ENCODE measurements at places on chromosomes 2 and 18. TPM values are rescaled to one million over a fixed set of nuclear protein-coding genes. Genes with fewer than 3 reads are reported as not detected.

GRCh38 chr2:239971115-239971514, 54.0 kb downstream of the NDUFA10 start:
- DNase-seq = no peak

GRCh38 chr18:8942021-8942908, 160.2 kb upstream of the NDUFV2 start:
- DNase-seq = no peak

- DNase-seq = no peak
Measured at GRCh38 chr2:238106698-238107524, 6.8 kb downstream of the ESPNL start.

- DNase-seq = no peak
Measured at GRCh38 chr18:8741532-8741931, 36.2 kb downstream of the MTCL1 start.

The ZNF385B gene
- 0.22 TPM for total RNA-seq
